ENCODE measurements at places on chromosomes 3 and 15. TPM values are rescaled to one million over a fixed set of nuclear protein-coding genes. Genes with fewer than 3 reads are reported as not detected.

DNA sequence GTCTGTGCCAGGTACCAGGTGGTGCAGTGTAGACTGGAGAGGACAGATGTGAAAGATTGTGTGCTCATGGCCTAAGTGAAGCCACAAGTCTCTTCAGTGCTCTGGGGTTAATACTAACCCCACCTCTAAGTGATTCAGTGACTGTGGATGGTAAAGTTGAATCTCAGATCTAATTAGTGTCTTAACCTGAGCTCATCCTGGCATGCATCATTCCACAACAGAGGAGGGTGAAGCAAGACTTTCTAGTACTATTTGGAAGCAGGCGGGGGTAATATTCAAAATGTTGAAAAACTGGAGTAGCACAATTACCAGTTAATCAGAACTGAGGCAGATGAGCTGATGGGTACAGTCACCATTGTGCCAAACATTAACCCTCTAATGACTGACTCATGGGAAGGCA is 2.8 kb upstream of the MESD start:
- no peak for DNase-seq

DNA sequence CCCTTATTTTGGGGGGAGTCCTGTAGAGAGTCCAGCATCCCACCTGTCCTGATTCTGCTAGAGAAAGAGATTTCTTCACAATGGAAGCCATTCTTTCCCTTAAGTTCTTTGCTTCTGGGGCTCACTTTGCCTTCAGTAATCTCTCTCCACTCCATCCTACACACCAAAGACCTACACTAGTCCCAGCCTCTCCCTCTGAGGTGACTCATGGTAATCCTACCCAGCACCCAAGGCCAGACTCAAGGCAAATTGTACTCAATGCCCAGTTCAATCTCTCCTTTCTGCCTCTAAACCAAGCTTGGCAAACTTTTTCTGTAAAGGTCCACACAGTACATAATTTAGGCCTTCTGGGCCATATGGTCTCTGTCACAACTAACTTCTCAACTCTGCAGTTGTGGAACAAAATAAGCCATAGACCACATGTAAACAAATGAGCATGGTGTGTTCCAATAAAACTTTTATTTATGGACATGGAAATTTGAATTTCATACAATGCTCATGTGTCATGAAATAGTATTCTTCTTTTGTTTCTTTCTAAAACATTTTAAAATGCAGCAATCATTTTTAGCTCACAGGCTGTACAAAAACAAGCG is 72.5 kb downstream of the MRPL46 start:
- no peak for DNase-seq

GRCh38 chr3:184874709-184875644 is 63.0 kb downstream of the VPS8 start:
- no peak for DNase-seq

- no peak for DNase-seq
These were observed 92.3 kb upstream of the IQSEC1 start for GRCh38 chr3:13165576-13165975.

DNA sequence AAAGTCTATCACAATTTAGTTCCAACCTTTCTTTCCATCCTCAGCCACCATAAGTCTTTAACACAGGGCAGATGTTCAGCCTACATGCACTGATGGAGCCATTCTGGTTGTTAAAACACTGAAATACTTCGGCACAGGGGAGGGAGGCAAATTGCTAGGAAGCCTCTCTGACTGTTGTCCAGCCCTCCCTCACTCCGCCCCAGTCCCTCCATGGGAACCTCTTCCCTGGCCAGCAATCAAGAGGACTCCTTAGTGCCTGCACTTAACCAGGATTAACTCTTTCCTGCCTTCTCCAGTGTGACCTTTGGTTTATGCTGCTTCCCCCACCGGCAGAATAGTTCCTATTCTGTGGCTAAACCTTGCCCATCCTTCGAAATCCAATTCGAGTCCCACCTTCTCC is 47.0 kb upstream of the USP3 start:
- no peak for DNase-seq

Gene SLC28A2
- not detected for total RNA-seq

Gene CASR
- total RNA-seq = not detected

Gene ADIPOQ
- total RNA-seq = not detected

Gene ACSBG1
- not detected for total RNA-seq

Gene ALG1L2
- total RNA-seq = 2.7 TPM

Measured in activated naive CD8-positive, alpha-beta T cell treated with anti-CD3 and anti-CD28 coated beads, Interleukin-2, amount 10 ng/mL, durations not matched to agents 7 days and 5 days (primary cell).